HL-60 (cell line): ENCODE measurements at places on chromosomes 4 and X.

DNA sequence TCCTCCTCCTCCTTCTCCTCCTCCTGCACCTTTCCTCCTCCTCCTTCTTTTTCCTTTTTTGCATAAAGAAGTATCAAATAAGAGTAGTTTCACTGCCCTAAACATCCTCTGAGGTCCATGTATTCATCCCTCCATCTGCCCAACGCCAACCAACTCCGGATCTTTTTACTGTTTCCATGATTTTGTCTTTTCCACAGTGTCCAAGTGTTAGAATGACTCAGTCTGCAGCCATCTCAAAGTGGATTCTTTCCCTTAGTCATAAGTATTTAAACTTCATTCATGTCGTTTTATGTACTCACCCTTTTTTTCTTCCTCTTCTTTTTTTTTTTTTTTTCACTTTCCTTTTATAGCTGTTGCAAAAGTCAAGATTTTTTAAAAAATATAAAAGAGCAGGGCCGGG, 12.9 kb downstream of the CSF2RA start:
- DNase-seq, result no peak

GRCh38 chr4:16104520-16104919, 20.7 kb upstream of the PROM1 start:
- no peak for DNase-seq

DNA sequence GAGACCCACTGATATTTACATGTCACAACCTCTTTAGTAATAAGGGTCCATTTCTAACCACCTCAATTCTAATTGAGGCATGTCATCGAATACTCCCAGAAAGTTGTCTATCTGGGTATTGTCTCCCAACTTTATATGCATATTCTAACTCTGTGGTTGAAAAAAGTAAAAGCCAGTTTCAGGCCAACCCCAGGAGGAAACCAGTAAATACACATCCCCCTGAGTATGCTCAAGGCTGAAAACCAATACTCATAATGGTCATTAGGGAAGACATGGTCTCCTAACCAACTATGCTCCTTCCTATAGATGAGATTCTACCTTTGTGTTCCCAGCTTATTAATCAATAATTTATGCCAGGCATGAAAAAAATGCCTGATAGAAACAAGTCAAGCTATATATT, 96.6 kb downstream of the SH3KBP1 start:
- DNase-seq, result no peak

GRCh38 chr4:150323406-150324325, 245.4 kb downstream of the DCLK2 start:
- DNase-seq, result no peak

- no peak for DNase-seq
These were observed 64.4 kb upstream of the ENPEP start for GRCh38 chr4:110411574-110412011.

- no peak for DNase-seq
These were observed 37.3 kb upstream of the BBS12 start for GRCh38 chr4:122695226-122695625.

- peak; percentile 77 for DNase-seq
These were observed 7.3 kb upstream of the WAS start for GRCh38 chrX:48676106-48676892.

- no peak for DNase-seq
These were observed 568.3 kb upstream of the SLIT2 start for GRCh38 chr4:19683426-19683825.

DNA sequence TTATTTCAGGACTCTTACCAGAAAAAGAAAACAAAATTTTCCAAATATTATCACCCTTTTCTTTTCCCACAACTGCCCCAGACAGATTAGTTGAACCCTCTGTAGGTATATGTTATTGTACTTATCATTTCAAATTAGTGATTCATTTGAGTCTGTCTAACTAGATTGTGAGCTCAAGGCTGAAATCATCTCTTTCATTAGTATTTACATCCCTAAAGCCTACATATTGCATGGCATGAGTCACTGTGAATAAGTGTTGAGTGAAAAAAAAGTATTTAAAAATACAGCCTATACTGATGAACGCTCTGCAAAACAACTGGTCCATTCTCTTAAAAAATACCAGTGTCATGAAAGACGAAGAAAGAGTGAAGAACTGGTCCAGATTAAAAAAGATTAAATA, 3.9 kb downstream of the PAGE3 start:
- DNase-seq, result no peak

DNA sequence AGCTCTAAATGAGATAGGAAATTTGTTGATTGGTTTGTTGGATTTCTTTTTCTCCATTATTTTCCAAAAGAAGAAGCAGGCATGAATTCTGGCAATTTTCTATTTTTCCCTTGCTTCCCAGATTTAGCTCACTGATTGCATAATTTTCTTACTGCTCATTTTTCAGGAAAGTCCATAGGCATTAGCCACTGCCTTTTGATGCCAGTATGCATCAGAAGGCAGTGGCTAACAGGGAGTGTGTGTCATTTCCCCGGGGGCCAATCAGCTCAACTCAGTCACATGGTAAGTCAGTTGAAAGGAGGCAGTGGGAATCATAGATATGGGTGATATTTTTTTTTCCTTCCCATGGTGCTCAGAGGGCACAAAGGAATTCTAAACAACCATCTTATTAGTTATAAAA, 156.7 kb downstream of the TRIML1 start:
- no peak for DNase-seq

GRCh38 chrX:115147220-115147619, 42.0 kb upstream of the RBMXL3 start:
- DNase-seq, result no peak

- DNase-seq, result no peak
These were observed 268.1 kb upstream of the SLITRK2 start for GRCh38 chrX:145549496-145549895.
